ENCODE measurements at places on chromosomes 4 and X.

GRCh38 chr4:24279911-24280375, 304.4 kb downstream of the DHX15 start:
- DNase-seq = no peak

DNA sequence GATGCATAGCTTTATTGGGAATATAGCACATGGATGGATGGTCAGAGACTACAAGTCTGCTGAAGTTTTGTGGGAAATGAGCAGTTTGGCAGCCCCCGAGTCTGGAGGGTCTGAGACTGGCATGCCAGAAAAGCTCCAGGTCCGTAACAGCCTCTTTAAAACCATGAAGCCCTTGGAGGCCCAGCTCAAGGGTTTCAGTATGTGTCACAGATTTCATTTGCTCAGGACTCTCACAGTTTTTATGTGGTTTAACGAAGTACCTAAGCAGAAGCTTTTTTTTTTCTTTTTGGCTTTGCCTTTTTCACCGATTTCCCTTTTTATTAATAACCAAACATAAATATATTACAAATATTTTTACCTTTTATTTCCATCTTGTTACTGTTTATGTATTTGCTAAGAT, 30.6 kb upstream of the TMEM184C start:
- DNase-seq = no peak

GRCh38 chrX:107659768-107660167, 31.5 kb downstream of the PRPS1 start:
- no peak for DNase-seq

GRCh38 chr4:94813221-94813620, 55.5 kb downstream of the BMPR1B start:
- DNase-seq = no peak

GRCh38 chrX:11196476-11196875, 85.3 kb downstream of the HCCS start:
- DNase-seq = no peak

DNA sequence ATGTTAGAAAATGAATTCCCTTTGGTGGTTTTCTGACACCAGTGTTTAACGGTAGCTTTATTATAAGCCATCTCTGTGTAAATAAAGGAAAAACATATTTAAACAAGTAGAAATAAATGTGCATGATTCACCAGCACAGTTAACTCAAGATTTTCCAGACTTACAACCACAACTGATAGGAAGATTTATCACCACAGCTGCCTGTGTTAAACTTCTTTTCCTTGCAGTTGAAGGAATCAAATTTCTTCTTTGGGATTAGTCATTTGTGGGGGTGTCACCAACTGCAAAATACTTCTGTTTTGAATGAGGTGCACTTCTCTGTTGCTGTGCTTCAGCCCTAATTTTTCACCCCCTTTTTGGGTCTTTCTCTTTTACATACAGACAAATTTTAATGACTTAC, 128.1 kb upstream of the STK26 start:
- no peak for DNase-seq

GRCh38 chrX:50871922-50872453, 38.5 kb upstream of the BMP15 start:
- no peak for DNase-seq

- no peak for DNase-seq
These were observed 35.2 kb downstream of the EVC start for GRCh38 chr4:5746250-5746649.

DNA sequence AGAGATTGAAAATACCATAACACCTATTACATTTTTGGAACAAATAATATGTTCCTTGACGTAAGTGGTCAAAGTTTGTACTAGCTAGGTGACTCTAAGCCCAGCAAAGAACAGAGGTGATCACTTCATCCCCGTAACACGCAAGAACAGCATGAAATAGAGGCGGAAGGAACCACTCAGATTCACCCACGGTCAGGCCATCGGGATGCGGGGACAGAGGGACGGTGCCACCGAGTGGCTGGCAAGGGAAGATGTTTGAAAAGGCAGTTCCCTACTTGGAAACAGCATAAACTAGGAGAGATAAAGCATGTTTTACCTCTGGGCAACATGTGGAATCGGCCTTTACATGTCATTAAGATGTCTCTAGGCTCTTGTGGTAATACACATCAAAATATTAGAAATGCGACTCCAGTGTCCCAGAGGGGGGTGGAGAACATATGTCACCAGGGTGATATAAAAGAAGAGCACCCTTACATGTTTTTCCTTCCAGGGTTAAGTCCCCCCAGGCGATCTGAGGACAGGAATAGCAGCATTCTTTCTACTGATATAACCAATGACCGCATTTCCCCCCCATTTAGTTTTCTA, 84.0 kb downstream of the PHKA2 start:
- no peak for DNase-seq

DNA sequence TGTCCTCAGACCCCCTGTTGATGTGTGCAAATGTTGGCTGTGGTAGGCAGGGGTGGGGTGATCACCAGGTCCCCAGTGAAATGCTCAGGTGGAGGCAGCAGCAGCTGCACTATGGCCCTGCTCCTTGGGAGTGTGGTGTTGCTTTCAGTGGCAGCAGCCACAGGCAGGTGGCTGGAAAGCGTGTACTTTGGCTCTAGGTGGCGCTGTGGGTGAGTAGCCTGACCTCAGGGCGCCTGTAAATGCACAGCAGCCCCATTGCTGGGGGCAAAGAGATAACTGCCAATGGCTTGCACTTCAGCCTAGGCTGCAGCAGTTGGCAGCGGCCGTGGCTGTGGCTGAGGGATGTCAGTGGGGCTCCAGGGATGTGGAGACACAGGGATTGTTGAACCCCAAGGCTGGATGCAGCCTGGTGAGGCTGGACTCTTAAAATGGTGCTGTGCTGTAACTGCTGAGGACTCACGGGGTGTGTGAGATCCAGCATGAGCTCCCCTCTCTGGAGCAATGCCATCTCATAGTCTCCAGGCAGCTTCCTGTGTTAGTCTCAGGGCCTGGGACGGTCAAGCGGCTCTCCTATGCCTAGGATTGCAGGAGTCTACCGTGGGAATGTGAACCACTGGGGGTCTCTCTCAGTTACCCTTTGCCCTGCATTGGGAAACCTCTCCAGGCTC, 421.7 kb upstream of the HTR2C start:
- DNase-seq = no peak

GRCh38 chr4:15303052-15303641, 124.7 kb upstream of the C1QTNF7 start:
- no peak for DNase-seq

DNA sequence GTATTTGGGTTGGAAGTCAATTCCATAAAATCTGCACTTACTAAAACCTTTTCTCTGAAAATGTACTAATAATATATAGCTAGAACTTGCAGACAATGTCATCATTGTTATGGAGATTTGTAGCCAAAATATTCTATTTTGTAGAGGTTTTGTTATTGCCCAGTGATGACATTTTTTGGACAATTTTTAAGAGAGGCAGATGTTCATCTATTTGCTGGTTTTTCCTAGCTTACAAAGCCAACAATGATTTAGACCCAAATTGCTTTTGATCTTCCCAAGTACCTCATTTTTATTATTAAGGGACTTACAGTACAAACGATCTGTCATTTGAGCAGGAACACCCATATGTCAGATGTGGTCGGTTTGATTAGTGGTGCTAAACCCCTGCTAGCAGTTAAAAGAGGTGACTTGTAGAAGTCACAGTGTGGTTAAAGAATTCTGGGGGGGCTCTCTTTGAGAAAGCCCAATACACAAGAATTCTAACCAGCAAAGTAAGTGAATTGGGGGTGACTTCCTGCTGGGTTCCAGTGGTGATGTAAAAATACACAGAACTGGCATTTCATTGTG, 136.2 kb downstream of the KIT start:
- DNase-seq = no peak

- DNase-seq = no peak
These were observed 5.5 kb downstream of the HPGD start for GRCh38 chr4:174516794-174517193.

DNA sequence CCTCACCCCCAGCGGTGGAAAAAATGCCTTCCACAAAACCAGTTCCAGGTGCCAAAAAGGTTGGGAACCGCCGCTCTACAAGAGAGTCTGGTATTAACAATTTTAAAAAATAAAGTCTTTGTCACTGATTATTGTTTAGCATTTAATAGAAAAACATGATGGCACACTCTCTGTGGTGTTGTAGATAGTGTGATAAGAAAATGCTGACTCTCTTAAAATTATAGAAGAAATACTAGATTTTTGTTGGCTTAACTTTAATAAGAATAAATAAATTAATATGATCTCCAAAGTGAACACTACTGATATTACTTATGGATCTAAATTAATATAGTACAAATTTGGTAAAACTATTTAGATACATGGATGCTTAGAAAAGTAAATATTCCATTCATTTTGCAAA, 943.5 kb downstream of the CCSER1 start:
- no peak for DNase-seq

Measured in NCI-H1417 treated with DMSO at 0.1 percent for 48 hours (cell line).